Calu3 (cell line): ENCODE measurements at places on chromosomes 1 and 21. TPM values are rescaled to one million over a fixed set of nuclear protein-coding genes. Genes with fewer than 3 reads are reported as not detected.
A peak's percentile ranks its signal among the peaks of the same experiment; 100 is the strongest.

Gene CYP4A22
- not detected in 2 replicates for total RNA-seq

- no peak for DNase-seq
Measured at GRCh38 chr1:24263746-24264145, 55.4 kb upstream of the GRHL3 start.

GRCh38 chr1:65444128-65444640 is 23.7 kb downstream of the LEPR start:
- no peak for DNase-seq

Gene SPRR2G
- total RNA-seq, result not detected in 2 replicates

Gene NBPF6
- not detected in 2 replicates for total RNA-seq

GRCh38 chr1:87805666-87806378 is 477.1 kb downstream of the LMO4 start:
- peak; percentile 66 for DNase-seq

- DNase-seq, result no peak
Measured at GRCh38 chr1:51341876-51342496, 11.6 kb upstream of the TTC39A start.

DNA sequence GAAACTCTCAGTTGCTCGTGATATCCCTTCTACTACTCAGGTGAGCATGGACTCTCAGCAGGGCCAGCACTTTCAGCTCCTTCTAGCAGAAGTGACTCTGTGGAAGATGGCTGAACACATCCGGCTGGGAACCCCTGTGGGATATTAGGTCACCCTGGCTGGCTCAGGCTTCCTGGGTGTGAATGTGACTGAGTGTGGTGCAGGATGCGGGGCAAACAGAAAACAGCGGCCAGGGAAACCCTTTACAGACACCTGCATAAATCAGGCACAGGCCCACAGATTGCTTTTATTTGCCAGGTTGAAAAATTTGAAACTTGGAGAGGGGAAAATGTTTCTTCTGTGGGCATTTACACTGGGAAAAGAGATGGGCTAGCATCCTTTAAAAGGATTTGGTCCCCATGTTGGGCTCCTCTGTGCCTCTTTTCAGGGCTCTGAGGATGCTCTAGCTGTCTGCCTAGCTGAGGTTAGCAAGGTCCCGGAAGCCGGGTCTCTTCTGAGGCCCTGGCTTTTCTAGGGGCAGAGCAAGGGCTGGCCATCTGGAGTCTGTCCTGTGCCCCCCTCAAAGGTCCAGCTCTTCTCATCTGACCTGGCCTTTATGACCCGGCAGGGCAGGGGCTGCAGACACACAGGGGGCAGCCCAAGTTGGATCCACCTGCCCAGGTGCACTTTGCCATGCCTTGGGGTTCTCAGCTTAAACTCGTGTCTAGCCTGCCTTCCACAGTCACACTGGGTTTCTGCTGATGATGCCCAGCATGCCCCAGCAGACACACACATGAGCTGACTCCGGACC is 243.0 kb downstream of the SIPA1L2 start:
- DNase-seq, result no peak

Gene HOOK1
- total RNA-seq, result 45.7 and 50.4 TPM in 2 replicates

- no peak for DNase-seq
Measured at GRCh38 chr1:53678507-53678906, 60.5 kb downstream of the GLIS1 start.

Gene ADAM30
- total RNA-seq, result not detected in 2 replicates

Gene GCSAML
- total RNA-seq, result not detected in 2 replicates

Gene SLC25A34
- 0.68 and 1.2 TPM in 2 replicates for total RNA-seq

- DNase-seq, result no peak
Measured at GRCh38 chr1:5992814-5993555, 760 bp upstream of the NPHP4 start.

Gene COL11A1
- total RNA-seq, result not detected in 2 replicates

Gene LRP8
- total RNA-seq, result 84.1 and 104 TPM in 2 replicates

GRCh38 chr1:97660431-97661105 is 260.3 kb downstream of the DPYD start:
- DNase-seq, result no peak

DNA sequence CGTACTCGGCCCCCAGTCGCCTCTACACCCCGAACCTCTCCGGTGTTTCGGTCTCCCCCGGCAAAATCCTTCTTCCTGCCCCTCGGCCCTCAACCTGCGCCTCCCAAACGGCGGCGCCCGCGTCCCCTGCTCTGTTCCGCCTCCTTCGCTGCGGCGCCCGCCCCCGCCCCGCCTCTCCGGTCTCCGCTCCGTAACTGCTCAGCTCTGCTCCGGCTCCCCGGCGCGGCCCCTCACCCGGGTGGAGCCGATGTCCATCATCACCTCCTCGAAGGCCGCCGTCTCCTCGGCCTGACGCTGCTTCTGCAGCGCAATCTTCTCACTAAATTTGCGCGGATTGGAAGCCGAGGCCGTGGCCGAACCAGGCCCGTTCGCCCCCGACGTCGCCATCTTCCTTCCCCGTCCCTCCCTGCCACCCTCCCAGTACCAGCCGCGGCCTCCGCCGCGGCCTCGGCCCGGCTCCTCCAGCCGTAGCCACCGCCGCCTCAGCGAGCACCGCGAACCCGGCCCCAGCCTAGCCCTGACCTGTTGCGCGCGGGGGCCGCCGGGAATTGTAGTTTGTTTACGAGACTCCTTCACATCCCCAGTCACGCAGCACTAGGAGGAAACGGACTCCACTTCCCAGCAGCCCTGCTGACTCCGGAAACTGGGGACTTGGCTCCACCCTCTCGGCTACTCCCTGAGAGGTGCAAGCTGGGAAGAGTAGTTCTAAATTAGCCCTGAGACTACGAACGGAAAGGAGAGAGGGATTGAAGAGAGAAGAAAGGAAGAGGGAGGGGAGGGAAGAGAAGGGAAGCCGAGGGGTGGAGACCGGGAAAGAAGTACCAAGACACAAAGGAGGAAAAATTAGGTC is at the start of gene CRTC2:
CRTC2 (minus strand) TSS at position 502 of the 850 bp plus-strand sequence; CDS start at position 387, 115 bp downstream.
- DNase-seq, result peak; percentile 99
